Stimulated activated CD8-positive, alpha-beta memory T cell treated with anti-CD3 and anti-CD28 coated beads, Interleukin-15, amount 100 ng/mL, for 24 hours (primary cell): ENCODE measurements at places on chromosomes 3 and 15.

DNA sequence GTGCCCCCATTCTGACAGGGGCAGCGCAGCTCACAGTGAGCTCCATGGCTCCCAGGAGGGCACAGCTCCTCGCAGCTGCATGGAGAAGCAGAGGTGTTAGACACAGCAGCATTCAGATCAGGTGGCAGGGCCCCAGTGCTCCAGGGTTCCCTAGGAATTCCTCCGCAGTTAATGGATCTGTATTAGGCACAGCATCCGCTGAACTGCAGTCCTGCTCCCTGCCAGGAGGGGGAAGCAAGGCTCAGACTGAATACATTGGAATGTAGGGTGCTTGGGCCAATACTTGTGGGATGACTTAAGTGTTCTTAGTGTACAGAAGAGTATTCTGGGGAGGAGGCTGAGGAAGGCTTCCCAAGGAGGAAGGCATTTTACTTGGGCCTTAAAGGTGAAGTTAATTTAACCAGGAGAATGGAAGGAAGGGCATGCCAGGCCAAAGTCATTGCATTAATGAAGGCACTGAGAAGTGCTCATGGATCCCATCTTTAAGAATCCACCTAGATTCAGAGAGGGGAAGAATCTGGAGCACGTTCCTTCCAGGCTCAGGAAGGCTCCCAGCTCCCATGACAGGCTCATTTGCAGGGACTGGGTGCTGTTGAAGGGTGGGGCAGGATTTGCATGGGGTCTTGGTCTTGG is 111.6 kb downstream of the RAB11A start:
- DNase-seq = no peak

- no peak for DNase-seq
Observed at GRCh38 chr15:51759557-51760070, 8.2 kb downstream of the TMOD2 start.

- DNase-seq = no peak
Observed at GRCh38 chr3:42247576-42248027, 18.4 kb downstream of the CCK start.

- DNase-seq = no peak
Observed at GRCh38 chr3:178010306-178010705, 525.9 kb upstream of the KCNMB2 start.
